ENCODE measurements at places on chromosomes 3 and 15. TPM values are rescaled to one million over a fixed set of nuclear protein-coding genes. Genes with fewer than 3 reads are reported as not detected.
A peak's percentile ranks its signal among the peaks of the same experiment; 100 is the strongest.

DNA sequence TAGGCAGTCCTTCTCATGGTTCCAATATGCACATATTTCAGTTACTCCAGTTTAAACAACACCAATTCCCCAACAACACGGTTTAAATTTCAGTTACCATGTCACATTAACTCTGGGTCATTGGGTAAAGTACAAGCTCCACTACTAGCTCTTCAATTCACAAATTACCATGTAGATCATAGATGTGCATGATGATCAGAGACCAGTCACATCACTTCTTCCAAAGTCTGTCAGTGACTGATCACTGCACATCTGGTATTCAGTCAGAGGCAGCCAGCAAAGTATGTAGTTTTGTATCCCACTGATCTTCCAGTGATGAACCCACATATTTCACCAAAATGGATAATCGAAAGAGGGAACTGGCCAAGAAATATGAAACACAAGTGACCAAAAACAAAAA lies 978.4 kb upstream of the CFAP20DC start:
- no peaks in the 10 kb centered on the region for H3K27me3 ChIP-seq
- H3K27ac ChIP-seq = no peak overlapping the region
- no peak for DNase-seq
- H3K36me3 ChIP-seq = no peaks in the 10 kb centered on the region
- H3K4me1 ChIP-seq = no peaks in the 10 kb centered on the region

DNA sequence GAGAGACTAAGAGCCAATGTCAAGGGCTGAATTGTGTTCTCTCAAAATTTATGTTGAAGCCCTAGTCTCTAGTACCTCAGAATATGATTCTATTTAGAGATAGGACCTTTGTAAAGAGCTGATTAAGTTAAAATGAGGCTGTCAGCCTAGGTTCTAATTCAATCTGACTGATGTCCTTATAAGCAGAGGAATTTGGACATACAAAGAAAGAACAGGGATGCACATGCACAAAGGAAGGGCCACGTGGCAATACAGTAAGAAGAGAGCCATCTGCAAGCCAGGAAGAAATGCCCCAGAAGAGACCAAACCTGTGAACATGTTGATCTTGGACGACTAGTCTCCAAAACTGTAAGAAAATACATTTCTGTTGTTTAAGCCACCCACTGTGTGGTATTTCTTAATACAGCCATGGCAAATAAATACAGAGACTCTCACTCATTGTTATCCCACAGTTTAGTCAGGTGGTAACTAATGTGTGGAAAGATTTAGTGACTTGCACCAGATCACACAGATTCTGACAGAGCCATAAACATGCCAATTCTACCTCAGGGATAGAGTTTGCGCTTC lies 652.2 kb downstream of the NAALADL2 start:
- no peak overlapping the region for H3K4me3 ChIP-seq
- H3K36me3 ChIP-seq = no peaks in the 10 kb centered on the region

GRCh38 chr3:150183678-150184425 lies 213.2 kb upstream of the PFN2 start:
- H3K27ac ChIP-seq = peak overlapping the region; percentile 80
- peak overlapping the region; percentile 51 for H3K4me3 ChIP-seq
- peaks cover 22% of the 10 kb centered on the region for H3K4me1 ChIP-seq
- H3K27me3 ChIP-seq = no peaks in the 10 kb centered on the region
- no peaks in the 10 kb centered on the region for H3K36me3 ChIP-seq
- DNase-seq = peak; percentile 91

GRCh38 chr15:68644996-68645395 lies 66.2 kb downstream of the CORO2B start:
- H3K4me1 ChIP-seq = no peaks in the 10 kb centered on the region
- H3K27me3 ChIP-seq = peaks cover 4% of the 10 kb centered on the region
- no peak overlapping the region for H3K4me3 ChIP-seq

DNA sequence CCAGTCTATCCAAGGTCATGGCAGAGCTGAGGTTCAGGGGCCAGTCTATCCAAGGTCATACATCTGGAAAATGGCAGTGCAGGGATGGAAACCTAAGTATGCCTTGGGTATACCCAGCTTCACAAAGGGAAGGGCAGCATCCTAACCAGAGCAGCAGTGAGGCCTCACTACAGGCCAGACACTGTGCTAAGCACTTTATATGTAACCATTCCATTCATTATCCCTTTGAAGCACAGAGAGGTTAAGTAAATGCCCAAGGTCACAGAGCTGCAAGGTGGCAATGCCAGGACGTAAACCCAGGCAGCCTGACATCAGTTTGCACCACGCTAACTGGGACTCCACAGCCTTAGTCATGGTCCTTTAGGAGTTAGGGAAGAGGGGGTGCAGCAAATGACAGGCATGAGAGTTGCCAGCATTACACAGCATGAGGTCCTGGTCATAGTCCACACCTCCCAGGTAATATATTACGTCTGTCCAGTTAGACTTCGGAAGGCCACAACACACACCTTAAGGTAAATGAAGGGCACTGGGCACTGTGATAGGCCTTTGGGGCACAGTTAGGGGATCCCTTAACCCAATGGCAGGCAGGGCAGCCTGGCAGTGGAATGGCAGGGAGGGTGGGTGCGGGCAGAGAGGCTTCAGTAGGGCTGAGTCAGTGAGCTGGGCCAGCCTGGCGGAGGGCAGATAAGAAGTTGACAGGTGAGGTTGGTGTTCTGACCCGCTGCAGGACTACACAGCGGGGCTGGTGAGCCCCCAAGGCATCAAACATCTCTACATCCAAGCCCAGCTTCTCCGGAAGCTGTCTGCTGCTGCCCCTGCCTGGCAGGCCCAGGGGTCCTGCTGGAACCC lies 21.1 kb upstream of the CORO2B start:
- DNase-seq = no peak
- H3K36me3 ChIP-seq = no peaks in the 10 kb centered on the region
- H3K27ac ChIP-seq = no peak overlapping the region
- H3K27me3 ChIP-seq = no peaks in the 10 kb centered on the region
- H3K4me3 ChIP-seq = no peak overlapping the region

DNA sequence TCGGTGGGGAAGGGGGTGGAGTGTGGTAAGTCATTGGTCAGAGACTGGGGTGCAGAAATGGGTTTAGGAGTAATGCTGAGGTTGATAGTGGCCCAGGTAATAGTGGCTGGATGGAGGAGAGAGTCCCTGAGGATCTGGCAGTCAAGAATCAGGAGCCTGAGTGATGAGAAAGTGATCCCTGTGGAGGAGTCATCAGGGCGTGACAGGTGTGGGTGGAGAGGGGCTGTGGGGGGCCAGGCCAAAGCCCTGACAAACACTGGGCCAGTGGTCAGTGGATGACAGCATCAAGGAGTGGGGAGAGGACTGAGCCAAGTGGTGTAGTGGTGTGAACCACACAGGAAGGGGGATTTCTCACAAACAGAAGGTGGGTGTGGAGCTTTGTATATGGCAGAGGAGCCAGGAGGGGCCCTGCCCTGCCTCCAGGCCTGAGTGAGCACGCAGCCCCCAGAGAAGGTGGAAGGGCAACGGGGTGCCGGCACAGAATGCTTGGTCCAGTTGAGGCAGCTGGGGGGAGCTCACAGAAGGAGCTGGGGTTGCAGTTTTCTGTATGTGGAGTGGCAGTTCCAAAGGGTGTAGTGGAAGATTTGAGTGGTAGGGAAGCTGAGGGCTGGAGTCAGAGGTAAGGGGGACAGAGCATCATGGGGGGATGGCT lies 77.1 kb downstream of the SPSB4 start:
- no peaks in the 10 kb centered on the region for H3K27me3 ChIP-seq
- peak; percentile 28 for DNase-seq
- H3K27ac ChIP-seq = no peak overlapping the region
- H3K4me1 ChIP-seq = no peaks in the 10 kb centered on the region
- H3K4me3 ChIP-seq = no peak overlapping the region
- peaks cover 27% of the 10 kb centered on the region for H3K36me3 ChIP-seq

DNA sequence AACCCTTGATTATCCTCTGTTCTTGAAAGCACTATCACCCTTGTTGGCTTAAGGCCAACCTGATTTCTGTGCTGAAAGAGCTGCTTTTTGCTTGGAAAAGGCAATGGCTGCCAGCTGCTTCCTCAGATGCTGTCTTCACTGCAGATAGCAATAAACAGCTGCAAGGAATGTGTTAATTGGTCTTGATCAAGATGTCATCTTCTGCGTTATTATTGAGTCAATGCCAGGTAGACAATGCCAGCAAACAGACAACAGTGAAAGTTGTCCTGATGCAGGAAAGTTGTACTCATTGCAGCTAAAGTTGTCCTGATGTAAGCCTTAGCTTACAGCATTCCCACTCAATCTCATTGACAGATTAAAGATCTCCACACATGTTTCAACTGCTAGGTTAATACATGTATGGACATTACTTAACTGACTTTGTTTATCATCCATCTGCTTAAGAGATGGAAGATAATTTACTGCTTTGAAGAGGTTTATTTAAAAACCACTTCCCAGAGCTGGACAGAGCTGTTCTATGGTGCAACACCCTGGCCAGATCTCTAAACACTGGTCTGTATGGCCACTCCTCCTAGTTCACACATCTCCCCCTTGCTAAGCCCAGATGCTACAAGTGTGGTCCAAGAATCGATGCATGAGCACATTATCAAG lies 251.0 kb upstream of the MCTP2 start:
- no peaks in the 10 kb centered on the region for H3K27me3 ChIP-seq
- DNase-seq = peak; percentile 77
- no peaks in the 10 kb centered on the region for H3K36me3 ChIP-seq
- H3K27ac ChIP-seq = no peak overlapping the region
- H3K4me3 ChIP-seq = no peak overlapping the region

DNA sequence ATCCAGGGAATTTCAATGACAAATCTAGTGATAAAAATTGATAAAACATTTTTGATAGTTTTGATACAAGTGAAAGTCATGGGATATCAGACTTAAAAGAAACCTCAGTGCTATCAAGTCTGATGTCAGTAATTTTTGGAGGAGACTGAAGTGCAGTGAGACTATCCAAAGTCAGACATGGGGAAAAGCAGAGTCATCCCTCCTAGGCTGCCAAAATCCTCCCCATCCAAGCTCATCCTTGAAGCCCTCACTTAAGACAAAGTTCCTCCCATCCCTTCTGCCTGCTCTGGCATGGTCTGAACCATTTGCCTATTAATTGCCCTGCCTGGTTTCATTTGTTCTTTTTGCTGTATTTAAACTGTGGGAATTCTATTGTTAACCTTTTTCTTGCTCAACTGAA lies 456.9 kb upstream of the UBE2E2 start:
- no peak for DNase-seq
- H3K27me3 ChIP-seq = no peaks in the 10 kb centered on the region
- no peaks in the 10 kb centered on the region for H3K36me3 ChIP-seq

DNA sequence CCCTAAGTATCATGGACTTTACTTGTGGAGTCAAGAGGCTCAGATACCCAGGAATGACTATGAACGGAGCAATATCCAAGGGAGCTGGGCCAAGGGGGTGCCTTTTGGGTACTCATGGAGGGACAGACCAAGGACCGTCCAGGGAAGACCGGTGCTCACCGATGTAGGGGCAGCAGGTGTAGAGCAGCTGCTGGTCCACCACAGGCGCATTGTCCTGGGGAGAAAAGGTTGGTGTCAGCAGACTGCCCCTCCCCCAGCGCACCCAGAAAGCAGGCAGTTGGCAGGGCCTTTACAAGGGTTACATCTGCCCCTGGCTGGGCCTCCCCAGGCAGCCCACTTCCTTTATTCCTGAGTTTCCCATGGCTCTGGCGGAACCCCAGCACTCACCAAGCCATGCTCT lies 7.5 kb downstream of the CDAN1 start:
- no peak for DNase-seq
- no peak overlapping the region for H3K4me3 ChIP-seq
- peaks cover 6% of the 10 kb centered on the region for H3K4me1 ChIP-seq
- peaks cover 76% of the 10 kb centered on the region for H3K36me3 ChIP-seq
- H3K27ac ChIP-seq = no peak overlapping the region
- no peaks in the 10 kb centered on the region for H3K27me3 ChIP-seq

DNA sequence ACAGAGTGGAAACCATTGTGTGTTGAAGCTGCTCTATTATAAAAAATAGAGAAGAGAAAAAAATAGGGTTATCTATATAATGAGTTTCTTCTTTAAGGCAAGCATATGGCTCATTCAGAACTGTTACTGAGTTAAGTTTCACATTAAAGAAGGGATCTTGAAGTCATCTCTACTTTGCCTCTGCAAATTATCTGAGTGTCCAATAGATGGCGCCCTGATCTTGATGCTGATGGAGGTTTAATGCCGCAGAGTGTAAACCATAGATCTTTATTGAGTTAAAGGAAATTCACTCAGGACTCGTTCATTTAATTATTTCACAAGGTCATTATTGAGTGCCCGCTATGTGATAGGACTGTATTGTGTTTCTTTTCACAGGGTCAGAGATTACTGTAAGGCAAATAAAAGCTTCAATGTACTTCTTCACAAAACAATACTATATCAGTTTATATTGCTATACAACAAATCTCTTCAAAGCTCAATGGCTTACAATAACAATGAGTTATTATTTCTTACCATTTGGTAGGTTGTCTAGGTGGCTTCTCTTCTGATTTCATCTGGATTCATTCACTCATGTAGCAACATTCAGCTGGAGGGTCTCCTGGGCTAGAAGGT lies 171.4 kb downstream of the NSUN3 start:
- peak; percentile 28 for DNase-seq

DNA sequence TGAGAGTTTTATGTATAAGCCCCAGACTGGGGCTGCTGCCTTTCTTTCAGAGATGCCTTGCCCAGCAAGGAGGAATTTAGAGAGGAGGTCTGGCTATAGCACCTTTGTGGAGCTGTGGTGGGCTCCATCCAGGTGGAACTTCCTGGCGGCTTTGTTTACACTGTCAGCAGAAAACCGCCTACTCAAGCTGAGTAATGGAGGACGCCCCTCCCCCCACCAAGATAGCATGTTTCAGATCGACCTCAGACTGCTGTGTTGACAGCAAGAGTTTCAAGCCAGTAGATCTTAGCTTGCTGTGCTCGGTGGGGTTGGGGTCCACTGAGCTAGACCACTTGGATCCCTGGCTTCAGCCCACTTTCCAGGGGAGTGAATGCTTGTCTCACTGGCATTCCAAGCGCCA lies 155.6 kb downstream of the STXBP5L start:
- H3K27me3 ChIP-seq = no peaks in the 10 kb centered on the region
- H3K4me3 ChIP-seq = no peak overlapping the region

DNA sequence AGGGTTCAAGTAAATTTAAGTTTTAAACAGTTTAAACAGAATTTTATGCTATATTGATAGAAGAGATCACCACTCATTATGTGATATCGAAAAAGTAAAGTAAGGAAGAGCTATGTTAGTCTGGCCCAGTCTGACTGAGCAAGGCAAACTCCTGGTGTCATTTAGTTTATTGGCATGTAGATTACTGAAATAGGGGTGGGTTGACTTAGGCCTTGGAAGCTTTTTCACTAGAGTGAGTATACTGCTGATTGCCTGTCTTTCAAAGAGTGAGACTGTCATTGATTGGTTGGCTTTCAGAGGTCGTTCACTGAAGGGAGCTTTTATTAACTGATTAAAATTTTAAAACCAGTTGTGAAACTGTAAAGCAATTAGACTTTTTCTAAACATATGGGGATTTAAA lies 294.5 kb downstream of the NAALADL2 start:
- H3K4me3 ChIP-seq = no peak overlapping the region
- peaks cover 28% of the 10 kb centered on the region for H3K4me1 ChIP-seq
- H3K36me3 ChIP-seq = no peaks in the 10 kb centered on the region
- H3K27me3 ChIP-seq = no peaks in the 10 kb centered on the region

DAZL gene
- total RNA-seq = not detected

DGKG gene
- total RNA-seq = 0.08 TPM

ITIH1 gene
- total RNA-seq = 0.04 TPM

PSTPIP1 gene
- total RNA-seq = 11.7 TPM

CEP152 gene
- total RNA-seq = 31.8 TPM

OSTN gene
- total RNA-seq = not detected
